Germinal center (tissue), 1 donor: ENCODE measurements at places on chromosomes 12 and 14.
A peak's percentile ranks its signal among the peaks of the same experiment; 100 is the strongest.

GRCh38 chr14:62734831-62735230, 310.4 kb downstream of the KCNH5 start:
- no peak for DNase-seq

GRCh38 chr14:104320611-104321086, 182.3 kb downstream of the KIF26A start:
- DNase-seq = no peak

GRCh38 chr14:92105893-92106142, 564 bp downstream of the ATXN3 start:
- peak; percentile 30 for DNase-seq

GRCh38 chr12:127832172-127832571, 434.8 kb upstream of the TMEM132C start:
- no peak for DNase-seq

- no peak for DNase-seq
Measured at GRCh38 chr12:132622437-132623071, 4.0 kb downstream of the P2RX2 start.
